Right renal cortex interstitium (tissue), 3 donors: ENCODE measurements at places on chromosomes 3 and 15. TPM values are rescaled to one million over a fixed set of nuclear protein-coding genes. Genes with fewer than 3 reads are reported as not detected.

GREM1 gene
- 0.12 TPM for polyA plus RNA-seq

- DNase-seq, result no peak
Measured at GRCh38 chr3:56855856-56856512, 54.2 kb upstream of the ARHGEF3 start.

- DNase-seq, result no peak
Measured at GRCh38 chr3:156654834-156655233, 19.6 kb upstream of the TIPARP start.

DNA sequence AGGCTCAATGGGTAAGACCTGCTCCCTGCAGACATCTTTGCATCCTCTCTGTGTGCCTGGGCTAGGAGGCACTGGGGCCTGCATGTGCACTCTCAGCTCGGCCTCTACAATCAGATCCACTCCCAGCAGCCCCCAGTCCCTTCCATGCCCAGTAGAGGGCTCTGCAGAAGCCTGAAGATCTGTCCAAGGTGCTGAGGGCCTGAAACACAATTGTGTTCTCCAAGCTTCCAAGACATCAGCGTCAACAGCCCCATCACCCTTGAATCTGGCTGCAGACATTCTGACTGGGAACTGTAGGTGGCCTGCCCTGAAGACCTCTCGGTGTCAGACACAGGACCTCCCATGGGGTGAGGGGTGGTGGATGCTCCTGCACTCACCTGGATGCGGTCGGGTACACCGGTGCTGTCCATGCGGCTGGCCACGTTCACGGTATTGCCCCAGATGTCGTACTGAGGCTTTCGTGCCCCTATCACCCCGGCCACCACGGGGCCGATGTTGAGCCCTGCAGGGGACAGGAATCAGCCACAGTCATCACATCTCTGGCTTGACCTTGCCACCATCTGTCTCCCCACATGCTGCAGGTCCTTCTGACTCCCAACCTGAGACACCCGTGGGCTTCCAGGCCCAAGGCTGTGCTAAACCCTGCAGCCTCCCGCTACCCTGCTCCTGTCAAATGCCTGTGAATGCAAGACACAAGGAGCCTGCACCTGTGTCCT is 84.7 kb downstream of the SEC22A start:
- DNase-seq, result peak; percentile 38

WDR93 gene
- polyA plus RNA-seq, result 3.0 TPM

GRCh38 chr15:100190675-100191074 is 151.1 kb downstream of the ADAMTS17 start:
- DNase-seq, result no peak

DNA sequence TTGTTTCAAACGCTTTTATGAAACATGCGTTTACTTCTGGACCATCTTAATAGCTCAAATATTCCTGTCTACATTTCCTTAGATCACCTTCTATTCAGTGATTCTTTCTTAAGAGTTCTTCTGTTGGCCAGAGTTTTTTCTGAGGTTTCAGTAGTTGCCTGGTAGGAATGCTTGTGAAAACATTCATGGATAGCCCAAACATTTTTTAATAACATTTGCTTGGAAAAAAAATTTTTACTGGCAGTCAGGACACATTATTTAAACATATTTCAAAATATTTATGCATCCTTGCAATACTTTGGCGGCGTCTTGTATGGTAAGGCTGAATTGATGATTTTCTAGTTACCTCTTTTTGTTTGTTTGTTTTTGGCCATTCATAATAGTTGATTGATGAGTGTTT is 47.4 kb upstream of the ZBTB20 start:
- no peak for DNase-seq

DNA sequence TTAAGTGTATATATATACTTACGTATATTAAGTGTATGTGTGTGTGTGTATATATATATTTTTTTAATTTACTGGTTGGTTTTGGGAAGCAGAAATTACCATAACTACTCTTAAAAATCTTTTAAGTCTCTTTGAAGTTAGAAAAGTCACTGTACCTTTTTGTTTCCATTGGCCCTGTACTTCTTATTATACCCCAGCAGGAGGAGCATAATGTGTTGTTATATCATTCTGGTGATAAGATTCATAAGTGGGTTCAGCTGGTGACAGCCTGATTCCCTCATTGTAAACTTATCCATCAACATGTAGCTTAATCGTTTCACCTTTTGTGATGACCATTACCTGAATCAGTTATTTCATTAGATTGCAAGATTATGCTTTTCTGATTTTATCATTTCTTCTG is 30.8 kb downstream of the MLH1 start:
- DNase-seq, result no peak

- peak; percentile 78 for DNase-seq
Measured at GRCh38 chr15:98800437-98801233, 152.3 kb downstream of the IGF1R start.

- DNase-seq, result no peak
Measured at GRCh38 chr15:85500060-85500708, 119.8 kb downstream of the AKAP13 start.

CD47 gene
- 72.7 TPM for polyA plus RNA-seq

GRCh38 chr3:157351981-157352380 is 84.7 kb upstream of the PTX3 start:
- no peak for DNase-seq

TRMT10C gene
- 38.9 TPM for polyA plus RNA-seq

GRCh38 chr3:13006216-13006990 is 66.8 kb downstream of the IQSEC1 start:
- no peak for DNase-seq

CERS3 gene
- polyA plus RNA-seq, result 0.10 TPM

NUP210 gene
- polyA plus RNA-seq, result 23.3 TPM

- DNase-seq, result no peak
Measured at GRCh38 chr3:39183211-39184080, 8.9 kb downstream of the XIRP1 start.

GRCh38 chr3:24628523-24629258 is 134.0 kb upstream of the THRB start:
- no peak for DNase-seq

SKOR1 gene
- 0.25 TPM for polyA plus RNA-seq

DNA sequence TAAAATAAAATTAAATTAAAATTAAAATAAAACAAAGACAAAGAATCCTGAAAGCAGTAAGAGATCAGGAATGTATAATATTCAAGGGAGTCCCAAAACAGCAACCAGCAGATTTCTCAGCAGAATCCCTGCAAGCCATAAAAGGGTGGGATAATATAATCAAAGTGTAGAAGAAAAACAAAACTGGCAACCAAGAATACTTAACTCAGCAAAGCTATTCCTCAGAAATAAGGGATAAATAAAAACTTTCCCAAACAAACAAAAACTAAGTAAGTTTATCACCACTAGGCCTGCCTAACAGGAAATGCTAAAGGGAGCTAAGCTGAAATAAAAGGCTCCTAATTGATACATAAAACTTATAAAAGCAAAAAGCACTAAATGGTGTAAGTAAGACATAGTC is 29.8 kb downstream of the THBS1 start:
- DNase-seq, result no peak

GRCh38 chr3:159609625-159610024 is 379.0 kb upstream of the IL12A start:
- no peak for DNase-seq

DNA sequence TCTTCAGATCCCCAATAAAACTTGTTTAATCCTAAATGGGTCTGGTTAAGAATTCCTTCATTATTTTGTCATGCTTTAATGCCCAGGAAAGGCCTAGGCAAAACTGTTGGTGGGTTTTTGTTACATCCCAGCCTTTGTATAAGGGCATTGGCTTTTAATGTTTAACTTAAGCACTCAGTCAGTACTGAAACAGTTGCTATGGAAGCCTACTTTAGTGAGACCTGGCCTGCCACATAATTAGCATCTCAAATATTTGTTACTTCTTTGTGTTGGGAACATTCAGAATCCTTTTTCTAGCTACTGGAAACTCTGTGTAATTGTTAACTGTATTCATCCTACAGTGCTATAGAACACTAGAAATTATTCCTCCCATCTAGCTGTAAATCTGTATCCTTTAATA is 369.6 kb upstream of the ATP10A start:
- DNase-seq, result peak; percentile 16
